A549 treated with Mapracorat at 1 μM for 4 hours (cell line): ENCODE measurements at places on chromosomes 1 and 21. TPM values are rescaled to one million over a fixed set of nuclear protein-coding genes. Genes with fewer than 3 reads are reported as not detected.

The SPRR3 gene
- not detected in 5 replicates for total RNA-seq

The CD34 gene
- total RNA-seq: 0.05 to 0.06 TPM in 2 of 5 replicates, not detected in the others

The TMEM82 gene
- total RNA-seq: not detected in 5 replicates

The UBXN10 gene
- not detected in 5 replicates for total RNA-seq

The SOD1 gene
- 361 to 448 TPM (median 381 TPM) in 5 replicates for total RNA-seq

The AGT gene
- total RNA-seq: 0.06 to 0.13 TPM (median 0.09 TPM) in 3 of 5 replicates, not detected in the others

The CCDC185 gene
- total RNA-seq: 0.06 TPM in 1 of 5 replicates, not detected in the others

The SH3GLB1 gene
- 33.4 to 39.2 TPM (median 36.5 TPM) in 5 replicates for total RNA-seq

The KMO gene
- 0.64 to 1.6 TPM (median 1.0 TPM) in 5 replicates for total RNA-seq

The PDPN gene
- not detected in 5 replicates for total RNA-seq

The ZNF593OS gene
- 0.65 TPM in 1 of 5 replicates, not detected in the others for total RNA-seq

The SYT14 gene
- 0.05 to 0.10 TPM (median 0.08 TPM) in 4 of 5 replicates, not detected in the other for total RNA-seq

The PLA2G2A gene
- total RNA-seq: not detected in 5 replicates

The AHDC1 gene
- 12.3 to 22.9 TPM (median 21.1 TPM) in 5 replicates for total RNA-seq

The ELAPOR1 gene
- 0.34 to 0.63 TPM (median 0.55 TPM) in 5 replicates for total RNA-seq

The ANKRD34A gene
- 0.21 to 0.42 TPM (median 0.27 TPM) in 5 replicates for total RNA-seq

The PDE4B gene
- 7.0 to 8.5 TPM (median 7.3 TPM) in 5 replicates for total RNA-seq

The FMO3 gene
- not detected in 5 replicates for total RNA-seq

The FCRL4 gene
- not detected in 5 replicates for total RNA-seq

The SYNC gene
- total RNA-seq: 10.7 to 15.2 TPM (median 14.5 TPM) in 5 replicates

The PLEKHN1 gene
- 3.6 to 6.3 TPM (median 5.7 TPM) in 5 replicates for total RNA-seq

The LRRC53 gene
- not detected in 5 replicates for total RNA-seq

The ZBTB18 gene
- total RNA-seq: 3.8 to 4.4 TPM (median 4.1 TPM) in 5 replicates

The PTAFR gene
- 0.09 to 0.24 TPM (median 0.18 TPM) in 5 replicates for total RNA-seq
